ENCODE measurements at places on chromosomes 7 and 10. TPM values are rescaled to one million over a fixed set of nuclear protein-coding genes. Genes with fewer than 3 reads are reported as not detected.

- no peak for DNase-seq
Observed at GRCh38 chr10:60853107-60853506, 74.8 kb downstream of the CDK1 start.

- peak; percentile 15 for DNase-seq
Observed at GRCh38 chr10:117663750-117664149, 121.2 kb downstream of the EMX2 start.

DNA sequence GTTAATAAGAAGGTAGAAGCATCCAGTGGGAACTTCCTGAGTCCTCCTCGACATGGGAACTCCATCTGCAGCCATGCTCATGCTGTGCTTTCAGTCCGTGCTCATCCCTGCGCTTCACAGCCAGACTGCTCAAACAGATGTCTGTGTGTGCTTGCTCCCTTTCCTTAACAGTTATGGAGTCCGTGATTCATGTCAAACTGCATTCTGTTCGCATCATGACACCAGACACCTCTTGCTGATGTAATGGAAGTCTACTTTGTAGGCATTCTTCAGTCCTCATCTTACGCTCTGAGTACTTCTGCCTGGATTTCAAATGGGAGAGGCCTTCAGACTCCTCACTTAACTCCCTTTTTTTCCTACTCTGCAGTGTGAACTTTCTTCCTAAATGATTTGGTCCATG lies 304.9 kb downstream of the SUGCT start:
- no peak for DNase-seq

GRCh38 chr10:107847620-107848019 lies 683.1 kb upstream of the SORCS1 start:
- no peak for DNase-seq

PDK4 gene
- total RNA-seq, result not detected
